ENCODE measurements at places on chromosomes 1 and 21.
A peak's percentile ranks its signal among the peaks of the same experiment; 100 is the strongest.

DNA sequence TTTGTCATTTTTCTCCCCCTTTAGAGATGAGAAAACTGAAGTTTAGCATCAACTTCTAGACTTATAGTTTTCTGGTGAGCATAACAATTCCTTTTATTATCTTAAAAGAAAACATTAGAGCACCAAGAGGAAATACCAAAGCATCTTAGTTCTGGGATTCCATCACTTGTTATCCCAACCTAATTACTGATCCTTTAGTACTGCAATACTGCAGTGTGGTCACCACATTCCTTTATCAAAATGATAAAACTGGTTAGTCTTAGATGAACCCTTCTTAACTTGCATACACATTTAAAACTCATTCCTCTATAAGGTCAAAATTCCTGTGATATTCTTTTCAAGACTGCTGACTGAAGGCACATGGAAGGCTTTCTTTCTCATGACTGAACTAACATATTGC is 23.1 kb downstream of the SOD1 start:
- no peak for DNase-seq

DNA sequence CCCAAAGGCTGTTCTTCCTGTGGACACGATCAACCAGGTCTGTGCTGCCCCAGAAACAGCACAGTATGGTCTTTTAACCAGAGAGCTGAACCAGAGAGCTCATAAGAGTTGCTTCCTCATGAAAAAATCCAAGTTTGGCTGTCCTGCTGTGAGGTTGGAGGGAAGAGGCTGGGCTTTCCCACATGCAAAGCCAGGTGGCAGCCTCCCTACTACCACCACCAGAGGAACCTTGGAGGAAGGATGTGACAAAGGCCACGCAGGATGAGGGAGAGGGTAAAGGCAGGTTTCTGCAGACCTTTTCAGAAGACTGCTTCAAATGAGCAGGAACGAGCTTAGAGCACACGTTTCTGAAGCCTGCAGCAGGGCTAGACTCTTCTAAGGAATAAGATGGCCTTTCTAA is 27.1 kb downstream of the FAM78B start:
- DNase-seq: no peak

DNA sequence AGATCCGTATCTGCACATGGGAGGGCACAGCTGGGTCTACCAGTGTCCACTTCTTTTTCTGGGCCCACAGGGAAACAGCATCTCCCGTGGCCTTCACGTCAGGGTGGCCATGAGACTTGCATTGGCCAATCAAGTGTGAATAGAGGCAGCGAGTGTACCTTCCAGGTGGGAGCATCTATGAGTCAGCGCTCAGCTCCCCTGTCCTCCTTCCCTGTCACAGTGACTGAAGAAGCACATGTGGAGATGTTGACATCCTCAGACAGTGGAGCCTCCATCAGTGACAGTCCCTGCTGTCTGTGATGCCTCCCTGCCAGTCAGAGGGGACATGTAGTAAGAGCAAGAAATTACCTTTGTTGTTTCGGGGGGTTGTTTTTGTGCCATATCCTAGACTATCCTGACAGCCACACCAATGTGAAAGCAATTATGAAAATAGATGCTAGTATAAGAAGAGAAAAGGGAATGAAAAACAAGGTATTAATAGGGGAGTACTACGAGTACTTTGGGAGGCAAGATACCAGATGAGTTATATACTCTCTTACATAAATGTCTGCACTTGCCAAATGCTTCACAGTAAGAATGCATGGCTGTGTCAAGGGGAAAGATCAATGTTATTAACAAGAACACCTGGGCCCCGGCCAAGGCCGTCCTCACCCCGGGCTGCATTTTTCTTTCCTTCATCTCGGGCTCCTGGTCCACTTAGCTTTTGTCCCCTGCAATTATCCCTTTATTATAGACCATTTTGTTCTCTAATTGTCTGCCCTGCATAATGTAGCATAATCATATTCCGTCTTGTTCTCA is 86.0 kb downstream of the MATN1 start:
- DNase-seq: no peak

GRCh38 chr1:241747992-241748391 is 95.9 kb downstream of the WDR64 start:
- DNase-seq: no peak

- DNase-seq: no peak
Observed at GRCh38 chr1:155082301-155083051, 3.8 kb downstream of the EFNA3 start.

GRCh38 chr1:248841702-248842395 is 3.8 kb downstream of the ZNF672 start:
- peak; percentile 43 for DNase-seq

DNA sequence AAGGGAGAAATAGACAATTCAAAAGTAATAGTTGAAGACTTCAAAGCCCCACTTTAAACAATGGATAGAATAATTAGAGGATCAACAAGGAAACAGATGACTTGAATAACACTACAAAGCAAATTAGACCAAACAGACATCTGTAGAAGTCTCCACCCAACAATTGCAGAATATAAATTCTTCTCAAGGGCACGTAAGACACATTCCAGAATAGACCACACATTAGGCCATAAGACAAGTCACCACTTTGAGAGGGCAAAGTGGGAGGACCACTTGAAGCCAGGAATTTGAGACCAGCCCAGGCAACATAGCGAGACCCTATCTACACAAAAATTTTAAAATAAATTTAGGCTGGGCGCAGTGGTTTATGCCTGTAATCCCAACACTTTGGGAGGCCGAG is 20.5 kb upstream of the RNF186 start:
- no peak for DNase-seq

DNA sequence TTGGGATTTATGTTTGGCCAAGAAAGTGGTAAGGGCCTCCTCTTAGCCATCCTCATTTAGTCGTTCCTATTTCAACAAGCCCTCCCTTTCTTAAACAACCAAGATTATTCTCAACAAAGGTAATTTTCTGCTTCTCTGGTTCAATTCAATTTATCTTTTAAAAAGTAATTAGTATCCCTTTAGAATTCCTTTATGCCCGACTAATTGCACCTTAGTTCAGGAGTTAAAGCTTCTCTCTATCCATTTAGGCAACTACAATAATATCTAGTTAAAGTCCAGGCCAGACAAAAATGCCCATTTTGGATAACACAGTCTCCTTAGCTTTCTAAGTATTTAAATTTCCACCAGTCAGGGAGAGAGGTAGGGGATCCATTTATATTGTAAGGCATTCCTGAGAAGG is 136.7 kb upstream of the MAGI3 start:
- no peak for DNase-seq

DNA sequence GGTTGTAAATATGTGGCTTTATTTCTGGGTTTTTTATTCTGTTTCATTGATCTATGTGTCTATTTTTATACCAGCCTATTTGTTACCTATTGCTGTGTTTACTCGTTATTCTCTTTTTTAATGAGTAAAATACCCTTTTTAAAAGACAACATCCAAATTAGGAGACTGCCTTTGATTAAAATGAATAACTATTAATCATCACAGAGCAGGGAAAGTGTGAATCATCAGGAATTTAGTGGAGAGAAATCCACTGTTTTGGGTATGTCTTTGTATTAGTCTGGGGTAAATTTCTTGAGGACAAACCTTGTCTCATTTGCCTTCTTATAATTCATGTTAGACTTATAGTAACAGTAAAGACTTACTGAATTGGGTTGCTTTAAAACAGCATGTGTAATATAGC is 12.1 kb downstream of the DISC1 start:
- no peak for DNase-seq

GRCh38 chr1:20964540-20965484 is 177.7 kb upstream of the HP1BP3 start:
- no peak for DNase-seq

- DNase-seq: no peak
Observed at GRCh38 chr1:24186993-24187790, at the start of gene IFNLR1. Gene IFNLR1 (minus strand): TSS chr1:24187289. CDS start chr1:24187248, 41 bp downstream.

DNA sequence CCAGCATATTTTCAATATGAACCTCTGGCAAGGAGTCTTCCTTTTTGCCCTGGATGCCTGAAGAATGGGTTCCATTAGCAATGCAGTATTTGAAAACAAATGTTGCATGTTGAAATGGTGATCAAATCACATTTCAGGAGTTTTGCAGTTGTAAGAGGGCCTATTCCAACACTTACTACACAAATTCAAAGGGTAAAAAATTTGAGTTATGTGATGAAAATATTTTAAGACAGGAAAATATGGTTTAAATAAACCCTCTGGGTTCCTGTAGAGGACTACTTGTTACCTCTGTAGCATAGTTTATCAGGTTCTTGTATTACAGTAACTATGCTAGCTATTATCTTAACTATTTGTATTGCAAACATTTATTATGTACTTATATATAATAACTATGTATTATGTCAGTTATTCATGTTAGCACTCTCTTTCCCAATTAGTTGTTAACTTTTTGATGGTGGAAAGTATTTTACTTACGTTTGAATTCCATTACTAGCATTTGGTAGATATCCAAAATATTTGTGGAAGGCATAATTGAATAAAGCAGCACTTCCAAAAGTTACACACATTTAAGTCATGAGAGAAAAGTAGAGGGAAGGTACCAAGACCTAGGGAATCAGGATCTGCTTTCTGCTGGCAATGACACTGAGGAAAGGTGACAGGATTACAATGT is 312.9 kb downstream of the GRIK1 start:
- no peak for DNase-seq

DNA sequence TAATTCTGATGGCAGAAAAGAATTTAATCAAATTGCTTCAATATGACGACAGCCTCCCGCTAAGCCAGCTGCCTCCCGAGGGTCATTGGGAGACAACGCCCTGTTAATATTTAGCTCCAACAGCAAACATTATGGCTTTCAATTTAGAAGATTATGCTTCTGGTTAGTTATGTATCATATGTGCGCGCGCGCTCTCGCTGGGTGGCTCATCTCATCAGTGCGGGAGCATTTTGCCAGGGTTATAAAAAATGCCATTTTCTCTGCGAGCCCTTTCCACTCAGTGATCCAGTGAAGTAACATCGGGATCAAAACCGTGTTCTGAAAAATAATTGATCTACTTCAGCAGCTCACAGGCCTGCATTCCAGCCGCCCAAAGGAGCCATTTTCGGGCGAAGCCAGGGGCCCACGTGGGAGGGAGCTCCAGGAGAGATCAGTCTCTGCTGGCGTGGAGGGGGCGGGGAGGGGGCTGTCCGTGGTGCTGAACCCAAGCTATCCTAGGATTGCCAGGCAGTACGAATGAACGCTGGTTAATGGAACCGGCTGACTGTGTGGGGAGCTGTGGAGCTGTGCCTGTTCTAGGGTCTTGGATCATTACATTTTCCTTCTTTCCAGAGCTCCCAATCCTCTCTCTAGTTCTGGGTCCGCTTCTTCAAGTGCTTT is 219.1 kb upstream of the ZC3H12A start:
- DNase-seq: no peak

DNA sequence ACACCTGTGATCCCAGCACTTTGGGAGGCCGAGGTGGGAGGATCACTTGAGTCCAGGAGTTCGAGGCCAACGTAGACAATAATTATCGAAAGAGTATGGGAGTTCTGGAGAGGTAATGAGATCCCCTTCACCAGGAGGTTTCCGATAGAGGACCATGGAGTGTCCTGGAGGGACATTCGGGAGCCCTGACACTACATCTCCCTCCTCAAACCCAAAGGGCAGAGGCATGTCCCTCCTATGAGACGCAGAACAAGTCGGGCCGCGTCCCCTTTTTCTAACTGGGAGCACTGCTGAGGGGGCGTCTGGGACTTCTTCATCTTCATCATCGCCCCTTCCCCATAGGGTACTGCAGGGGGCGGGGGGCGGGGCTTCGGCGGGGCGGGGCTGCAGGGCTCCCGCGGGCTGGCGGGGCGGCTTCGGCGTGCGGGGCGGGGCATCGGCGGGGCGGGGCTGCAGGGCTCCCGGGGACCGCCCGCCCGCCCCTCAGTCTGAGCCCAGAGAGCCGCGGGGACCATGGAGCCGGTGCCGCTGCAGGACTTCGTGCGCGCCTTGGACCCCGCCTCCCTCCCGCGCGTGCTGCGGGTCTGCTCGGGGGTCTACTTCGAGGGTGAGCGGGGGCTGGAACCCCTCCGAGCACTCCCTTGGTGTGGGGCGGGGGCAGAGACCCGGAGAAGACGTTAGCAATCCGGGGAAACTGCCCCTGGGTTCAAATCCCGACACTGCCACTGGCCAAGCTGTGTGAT is at the start of gene THEMIS2:
Gene THEMIS2 (plus strand): TSS at position 486 of the 743 bp plus-strand sequence. CDS start 28 bp downstream, at position 514.
- peak; percentile 28 for DNase-seq

DNA sequence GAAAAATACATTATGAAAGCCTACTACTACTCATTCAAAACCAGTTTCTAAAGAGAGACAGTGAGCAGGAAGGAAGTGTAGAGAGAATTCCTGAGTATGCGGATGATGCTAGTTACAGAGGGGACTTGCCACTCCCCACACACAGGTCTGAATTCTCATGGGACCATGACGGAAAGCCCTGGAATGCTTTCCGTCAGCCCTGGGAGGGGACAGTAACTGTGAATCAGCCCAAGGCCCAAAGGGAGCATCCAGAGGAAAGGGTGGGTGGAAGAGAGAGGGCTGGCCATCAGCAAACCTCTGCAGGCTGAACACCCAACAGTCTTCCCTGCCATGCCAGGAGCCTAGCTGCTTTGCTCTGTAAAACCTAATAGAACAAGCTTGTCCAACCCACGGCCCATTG is 36.4 kb downstream of the RCSD1 start:
- peak; percentile 52 for DNase-seq

DNA sequence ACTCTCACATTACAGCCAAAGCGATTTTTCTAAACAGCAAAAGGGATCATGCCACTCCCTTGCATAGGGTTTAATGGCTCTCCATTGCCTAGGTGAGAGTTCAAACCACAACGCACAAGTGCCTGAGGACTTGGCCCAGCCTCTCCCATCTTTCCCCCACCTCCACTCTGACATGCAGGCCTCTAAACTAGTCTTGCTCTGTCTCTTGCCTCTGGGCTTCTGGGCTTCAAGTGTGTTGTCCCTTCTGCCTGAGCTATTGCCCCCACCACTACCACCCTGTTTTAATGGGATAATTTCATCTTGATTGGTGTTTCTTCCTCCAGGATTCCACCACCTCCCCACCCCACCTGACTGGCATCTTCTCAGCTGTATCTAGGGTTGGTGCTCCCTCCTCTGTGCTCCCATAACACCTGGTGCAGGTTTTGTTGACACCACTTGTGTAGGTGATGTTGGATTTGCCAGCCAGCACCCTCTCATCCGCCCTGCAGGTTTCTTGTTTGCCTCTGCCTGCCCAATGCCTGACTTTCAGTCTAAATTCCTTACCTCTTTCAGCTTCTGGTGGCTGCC is 2.7 kb upstream of the ZBTB21 start:
- DNase-seq: no peak

GRCh38 chr1:201990427-201990826 is 8.0 kb downstream of the RNPEP start:
- no peak for DNase-seq

DNA sequence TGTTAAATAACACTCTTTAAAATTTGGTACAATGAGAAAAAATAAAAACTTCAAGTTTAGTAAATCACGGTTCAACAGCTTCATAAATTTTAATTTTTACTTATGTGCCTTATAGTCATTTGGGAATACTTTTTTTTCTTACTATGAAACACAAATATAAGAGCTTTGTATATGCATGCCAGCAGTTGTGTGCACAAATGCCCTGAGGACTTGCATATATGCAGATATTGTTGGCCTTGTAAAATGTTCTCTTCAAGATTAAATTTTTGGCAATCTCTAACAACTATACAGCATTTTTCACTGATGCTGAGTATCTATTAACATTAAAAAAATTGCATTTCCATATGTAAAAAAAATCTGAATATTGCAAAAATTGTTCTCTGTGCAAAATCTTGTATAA is 458.7 kb upstream of the BRINP3 start:
- DNase-seq: no peak

Measured in astrocyte of the spinal cord (primary cell).